ENCODE measurements at places on chromosomes 7 and 10. TPM values are rescaled to one million over a fixed set of nuclear protein-coding genes. Genes with fewer than 3 reads are reported as not detected.

EN2 gene
- not detected for polyA plus RNA-seq

EIF5AL1 gene
- 0.96 TPM for polyA plus RNA-seq

MICALL2 gene
- 20.9 TPM for polyA plus RNA-seq

EGR2 gene
- polyA plus RNA-seq, result 2.0 TPM

ERVW-1 gene
- polyA plus RNA-seq, result 1.9 TPM

MINDY4 gene
- 15.2 TPM for polyA plus RNA-seq

IQCE gene
- polyA plus RNA-seq, result 19.2 TPM

WNT2 gene
- polyA plus RNA-seq, result 151 TPM

ATP5MK gene
- polyA plus RNA-seq, result 161 TPM

OR2A12 gene
- polyA plus RNA-seq, result 0.07 TPM

All from left lung (tissue), 14 donors.